ENCODE measurements at places on chromosomes 2 and 18.

GRCh38 chr2:99818842-99819241 is 323.5 kb downstream of the AFF3 start:
- DNase-seq = no peak

- DNase-seq = no peak
Measured at GRCh38 chr2:133817680-133818566, 249.7 kb upstream of the NCKAP5 start.

DNA sequence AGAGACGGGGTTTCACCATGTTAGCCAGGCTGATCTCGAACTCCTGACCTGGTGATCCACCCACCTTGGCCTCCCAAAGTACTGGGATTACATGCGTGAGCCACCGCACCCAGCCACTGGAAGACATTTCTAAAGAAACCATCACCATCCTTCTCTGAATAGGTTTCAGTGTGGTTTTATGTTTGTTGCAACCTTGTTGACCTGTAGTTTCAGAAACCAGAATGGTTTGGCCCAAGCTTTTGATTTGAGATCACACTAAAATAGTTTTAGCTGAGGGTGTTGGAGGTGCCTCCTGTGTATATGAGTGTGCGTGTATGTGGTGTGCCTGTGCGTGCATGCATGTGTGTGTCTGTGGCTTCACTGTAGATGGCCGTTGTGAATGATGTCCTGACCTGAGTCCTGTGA is 26.2 kb downstream of the INPP4A start:
- no peak for DNase-seq

DNA sequence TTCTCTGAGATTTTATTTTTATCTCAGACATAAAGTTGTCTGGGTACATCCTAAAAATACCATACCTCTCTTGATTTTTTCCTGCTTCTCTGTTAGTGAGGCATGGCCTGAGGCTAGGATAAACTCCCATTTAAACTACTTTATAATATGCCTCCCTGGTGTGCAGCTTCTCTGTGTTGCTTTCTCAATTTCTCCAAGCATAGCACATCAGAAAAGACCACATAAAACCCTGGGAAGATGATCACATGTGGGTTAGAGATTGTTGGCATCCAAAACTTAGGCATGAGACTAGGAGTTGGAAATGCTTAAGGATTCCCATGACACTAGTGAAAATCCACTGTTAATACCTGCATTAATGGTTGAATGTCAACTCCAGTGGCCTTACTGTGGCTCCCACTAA is 254.6 kb downstream of the RND3 start:
- no peak for DNase-seq

DNA sequence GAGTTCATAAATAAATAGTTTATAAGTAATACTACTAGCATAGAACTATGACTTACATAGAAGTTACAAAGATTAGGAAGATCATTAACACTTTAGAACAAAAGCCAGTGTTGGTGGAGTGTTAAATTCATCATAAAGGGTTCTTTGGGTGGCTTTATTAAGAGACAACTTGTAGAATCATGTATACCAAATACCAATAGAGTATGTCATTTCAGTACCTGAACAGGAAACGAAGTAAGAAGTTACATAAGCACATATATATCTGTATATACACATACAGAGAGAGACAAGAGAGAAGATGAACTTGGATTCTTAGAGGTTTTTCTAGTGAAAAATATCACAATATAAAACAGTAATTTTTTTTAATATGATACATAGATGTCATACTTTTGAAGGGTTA is 82.5 kb upstream of the OTX1 start:
- DNase-seq = no peak

DNA sequence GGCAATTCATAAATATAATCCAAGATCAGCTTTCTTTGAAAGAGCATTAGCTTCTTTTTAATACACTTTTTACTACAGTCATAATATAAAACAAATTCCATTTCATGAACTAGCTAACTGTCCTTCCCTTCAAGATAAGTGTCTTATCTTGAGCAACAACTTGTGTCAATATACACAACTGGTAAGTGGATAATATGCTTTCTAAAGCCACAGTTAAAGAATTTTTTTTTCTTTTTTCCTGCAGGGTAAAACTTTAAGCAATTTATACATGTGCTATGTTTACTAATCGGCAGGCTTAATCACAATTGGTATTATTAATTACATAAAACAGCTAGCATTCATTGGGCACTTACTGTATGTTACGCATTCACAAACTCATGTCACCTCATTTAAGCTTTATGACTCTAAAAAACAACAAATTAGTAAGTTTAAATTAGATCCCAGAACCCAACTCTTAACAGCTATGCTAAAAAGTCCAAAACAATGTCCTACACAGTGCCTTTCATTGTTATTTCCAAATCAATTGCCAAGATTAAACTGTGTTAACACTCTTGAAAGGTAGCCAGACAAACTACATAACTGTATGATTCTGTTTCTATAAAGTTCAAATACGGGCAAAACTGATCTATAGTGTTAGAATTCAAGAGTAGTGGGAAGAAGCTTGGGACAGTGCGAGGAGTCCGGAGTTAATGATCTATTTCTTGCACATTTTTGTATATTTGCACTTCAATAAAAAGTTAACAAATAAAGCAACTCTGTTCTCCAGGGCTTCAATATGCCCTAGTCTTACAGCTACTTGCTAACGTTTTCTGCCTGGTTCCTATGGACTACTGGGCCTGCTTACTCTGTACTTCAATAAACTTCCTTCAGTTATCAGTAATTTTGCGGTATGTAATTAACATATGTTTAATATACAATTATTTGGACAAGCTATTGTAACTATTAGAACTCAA is 6.0 kb downstream of the TXNL1 start:
- DNase-seq = no peak

DNA sequence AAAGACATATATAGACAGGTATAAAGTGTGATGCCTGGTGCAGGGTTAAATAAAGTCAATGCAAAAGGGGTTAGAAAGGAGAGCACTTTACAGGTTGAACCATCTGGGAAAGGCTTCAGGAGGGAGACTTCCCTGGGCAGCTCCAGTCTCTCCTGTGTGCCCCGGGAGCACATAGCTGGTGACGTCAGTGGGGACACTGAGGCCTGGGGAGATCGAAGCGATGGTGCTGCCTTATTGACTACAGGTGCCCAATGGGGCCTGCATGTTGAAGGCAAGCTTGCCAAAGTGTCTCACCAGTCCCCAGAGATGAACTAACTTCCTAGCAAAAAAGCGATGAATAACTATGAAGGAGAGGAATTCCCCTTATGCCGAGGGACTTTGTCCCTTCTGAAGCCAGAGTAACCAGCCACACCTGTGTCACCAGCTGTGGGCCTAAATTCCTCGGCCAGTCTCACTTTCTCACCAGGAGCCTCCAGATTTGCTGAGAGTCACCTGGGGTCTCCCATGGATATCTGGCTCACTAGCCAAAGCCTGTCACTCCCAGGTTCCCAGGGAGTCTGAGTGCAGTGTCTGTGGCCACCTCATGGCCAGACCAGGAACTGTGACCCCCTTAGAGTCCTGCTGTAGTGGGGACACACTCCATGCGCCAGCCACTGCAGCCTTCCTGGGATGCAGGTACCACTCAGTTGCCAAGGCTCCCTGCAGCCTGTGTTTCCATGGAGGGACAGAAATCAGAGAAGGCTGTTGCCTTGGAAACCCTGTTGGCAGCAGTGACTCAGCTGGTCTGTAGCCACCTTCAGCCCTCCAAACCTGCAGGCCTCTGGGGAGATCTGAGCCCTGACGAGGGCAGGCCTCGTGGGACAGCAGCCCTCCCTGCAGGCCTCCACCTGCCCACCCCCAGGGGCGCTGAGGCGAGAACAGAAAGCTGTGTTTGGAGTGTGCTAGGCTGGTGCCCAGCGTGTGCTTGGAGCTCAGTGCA is 128.7 kb downstream of the CTIF start:
- DNase-seq = no peak

- DNase-seq = no peak
Measured at GRCh38 chr18:59576541-59577385, 120.5 kb downstream of the CCBE1 start.

- no peak for DNase-seq
Measured at GRCh38 chr2:129205176-129205575, 774.3 kb upstream of the RAB6C start.

DNA sequence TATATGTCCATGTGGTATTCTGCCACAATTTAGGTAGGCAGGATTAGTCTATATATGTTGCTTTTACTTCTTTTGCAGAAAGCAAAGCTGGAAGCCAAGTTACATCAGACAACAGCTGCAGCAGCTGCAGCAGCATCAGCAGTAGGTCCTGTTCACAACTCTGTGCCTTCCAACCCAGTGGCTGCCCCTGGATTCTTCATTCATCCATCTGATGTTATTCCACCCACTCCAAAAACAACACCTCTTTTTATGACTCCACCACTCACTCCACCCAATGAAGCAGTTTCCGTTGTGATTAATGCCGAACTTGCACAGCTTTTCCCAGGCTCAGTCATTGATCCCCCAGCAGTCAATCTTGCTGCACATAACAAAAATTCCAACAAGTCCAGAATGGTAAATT is 107.6 kb downstream of the BIRC6 start:
- no peak for DNase-seq

GRCh38 chr2:200863782-200864175 is 679 bp downstream of the CLK1 start:
- DNase-seq = no peak

GRCh38 chr18:59651071-59651470 is 46.2 kb downstream of the CCBE1 start:
- DNase-seq = no peak

GRCh38 chr18:48700446-48700845 is 161.6 kb downstream of the CTIF start:
- no peak for DNase-seq

- DNase-seq = no peak
Measured at GRCh38 chr2:44131177-44131576, 37.5 kb upstream of the PPM1B start.

All from T follicular helper cell (primary cell).